ENCODE measurements at places on chromosomes 13 and 19.

GRCh38 chr19:2586196-2586595 is 110.3 kb downstream of the GADD45B start:
- no peak for DNase-seq

GRCh38 chr19:54646331-54646841 is 16.1 kb downstream of the LILRB1 start:
- DNase-seq = no peak

GRCh38 chr13:35349673-35350278 is 126.7 kb downstream of the MAB21L1 start:
- no peak for DNase-seq

- DNase-seq = no peak
Measured at GRCh38 chr13:81957121-81957520, 1616.2 kb upstream of the SPRY2 start.

- no peak for DNase-seq
Measured at GRCh38 chr13:49086722-49087121, 111.0 kb downstream of the FNDC3A start.

DNA sequence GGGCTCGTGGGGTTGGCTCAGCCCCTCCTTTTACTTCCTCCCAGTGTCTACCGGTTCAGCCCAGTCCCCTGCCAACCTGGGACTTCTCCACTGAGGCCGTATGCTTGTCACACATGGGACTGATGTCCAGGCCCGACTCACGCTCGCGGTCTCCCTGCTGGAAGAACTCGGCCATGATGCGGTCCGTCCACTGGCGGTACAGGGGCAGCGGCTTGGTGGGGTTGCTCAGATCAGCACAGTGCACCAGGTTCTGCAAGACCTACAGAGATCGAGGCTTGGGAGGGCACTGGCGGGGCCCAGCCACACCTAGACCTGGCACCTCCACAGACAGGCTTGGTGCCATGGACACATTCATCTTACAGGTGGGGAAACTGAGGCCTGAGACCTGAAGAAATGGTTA is 7.8 kb upstream of the RAB3A start:
- DNase-seq = no peak

- DNase-seq = no peak
Measured at GRCh38 chr13:94351292-94351990, 128.0 kb downstream of the DCT start.

- no peak for DNase-seq
Measured at GRCh38 chr13:108797354-108797753, 167.9 kb downstream of the MYO16 start.

- no peak for DNase-seq
Measured at GRCh38 chr13:26721251-26722121, 39.1 kb downstream of the GPR12 start.

DNA sequence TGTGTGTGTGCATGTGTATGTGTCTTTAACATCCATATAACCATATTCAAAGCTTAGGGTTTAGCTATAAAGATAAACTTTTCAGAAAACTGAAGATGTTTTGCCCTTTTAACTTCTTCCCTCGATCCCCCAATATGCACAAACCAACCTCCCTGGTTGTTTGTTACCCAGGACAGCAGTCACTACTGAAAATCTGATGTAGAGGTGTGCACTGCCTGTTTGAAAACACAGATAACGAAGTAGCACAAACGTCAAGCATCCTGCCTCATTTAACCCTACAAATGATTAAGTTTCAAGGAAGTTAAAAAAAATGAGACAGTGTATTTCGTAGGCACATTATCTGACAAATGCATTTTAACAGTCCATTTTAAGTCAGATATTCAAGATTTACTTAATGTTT is 3.6 kb downstream of the TNFSF11 start:
- no peak for DNase-seq

All from epithelial cell of prostate (primary cell).